ENCODE measurements at places on chromosomes 16 and 17. TPM values are rescaled to one million over a fixed set of nuclear protein-coding genes. Genes with fewer than 3 reads are reported as not detected.

The TMC7 gene
- not detected for total RNA-seq

The NTN3 gene
- total RNA-seq = 0.56 TPM

The ADAM11 gene
- 0.29 TPM for total RNA-seq

The MYO15A gene
- 1.3 TPM for total RNA-seq

The TEX19 gene
- total RNA-seq = not detected

The TNFRSF12A gene
- total RNA-seq = 47.9 TPM

GRCh38 chr16:84790301-84790700 lies 29.5 kb upstream of the CRISPLD2 start:
- no peak overlapping the region for H3K4me3 ChIP-seq
- H3K36me3 ChIP-seq = no peaks in the 10 kb centered on the region
- H3K27me3 ChIP-seq = no peaks in the 10 kb centered on the region
- H3K4me1 ChIP-seq = peaks cover 15% of the 10 kb centered on the region

DNA sequence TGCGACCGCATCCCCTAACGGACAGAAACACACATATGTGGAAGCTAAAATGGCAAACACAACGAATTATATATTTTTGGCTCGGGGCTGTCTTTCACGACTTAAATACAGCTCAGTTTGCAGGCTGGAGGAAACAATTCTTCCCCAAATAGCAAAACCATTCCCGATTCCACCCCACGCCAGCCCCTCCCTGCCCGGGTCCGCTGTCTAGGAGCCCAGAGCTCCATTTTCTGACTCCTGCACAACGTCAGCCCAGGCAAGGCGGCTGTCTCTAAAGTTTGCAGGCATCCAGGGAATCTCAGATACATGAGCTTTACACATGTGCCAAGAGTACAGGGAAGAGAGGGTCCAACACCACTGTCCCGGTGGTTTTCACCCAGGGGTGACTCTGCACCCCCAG lies 110.5 kb downstream of the ADCY9 start:
- no peak overlapping the region for H3K27ac ChIP-seq
- H3K27me3 ChIP-seq = no peaks in the 10 kb centered on the region
- H3K4me1 ChIP-seq = peaks cover 5% of the 10 kb centered on the region
- DNase-seq = no peak
- no peak overlapping the region for H3K4me3 ChIP-seq
- H3K36me3 ChIP-seq = no peaks in the 10 kb centered on the region

DNA sequence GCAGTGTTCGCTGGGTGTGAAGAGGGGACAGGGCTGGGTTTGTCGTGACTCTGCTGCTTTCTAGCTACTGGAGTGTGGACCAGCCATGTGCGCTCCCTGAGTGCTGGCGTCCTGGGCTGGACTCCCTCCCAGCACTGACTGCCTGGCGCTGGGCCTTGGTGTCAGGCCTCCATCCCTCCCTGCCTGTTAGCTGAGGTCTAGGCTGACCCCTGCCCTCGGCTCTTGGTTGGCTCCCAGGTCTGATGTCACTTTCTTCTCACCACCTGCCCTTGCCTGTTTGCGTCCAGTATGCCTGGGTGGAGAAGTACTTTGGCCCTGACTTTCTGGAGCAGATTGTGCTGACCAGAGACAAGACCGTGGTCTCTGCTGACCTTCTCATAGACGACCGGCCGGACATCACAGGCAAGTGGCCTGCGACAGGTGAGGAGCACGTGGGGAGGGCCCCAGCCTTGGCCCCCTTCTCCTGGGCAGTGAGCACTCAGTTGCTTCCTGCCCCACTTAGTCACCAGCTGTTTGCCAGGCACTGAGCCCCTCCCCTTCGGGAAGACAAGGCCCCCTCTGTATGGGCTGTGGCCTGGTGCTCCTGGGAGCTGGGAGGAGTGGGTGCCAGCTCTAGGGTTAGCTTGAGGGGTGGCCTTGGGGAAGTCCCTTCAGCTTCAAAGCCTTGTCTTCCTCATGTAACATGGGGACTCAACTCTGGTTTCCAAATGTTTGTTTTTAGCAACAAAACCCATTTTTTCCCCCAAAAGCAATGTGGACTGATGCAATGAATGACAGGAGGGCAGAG lies 41.5 kb downstream of the NT5M start:
- no peaks in the 10 kb centered on the region for H3K27me3 ChIP-seq
- H3K4me3 ChIP-seq = no peak overlapping the region
- H3K4me1 ChIP-seq = no peaks in the 10 kb centered on the region
- H3K36me3 ChIP-seq = no peaks in the 10 kb centered on the region
- no peak for DNase-seq

DNA sequence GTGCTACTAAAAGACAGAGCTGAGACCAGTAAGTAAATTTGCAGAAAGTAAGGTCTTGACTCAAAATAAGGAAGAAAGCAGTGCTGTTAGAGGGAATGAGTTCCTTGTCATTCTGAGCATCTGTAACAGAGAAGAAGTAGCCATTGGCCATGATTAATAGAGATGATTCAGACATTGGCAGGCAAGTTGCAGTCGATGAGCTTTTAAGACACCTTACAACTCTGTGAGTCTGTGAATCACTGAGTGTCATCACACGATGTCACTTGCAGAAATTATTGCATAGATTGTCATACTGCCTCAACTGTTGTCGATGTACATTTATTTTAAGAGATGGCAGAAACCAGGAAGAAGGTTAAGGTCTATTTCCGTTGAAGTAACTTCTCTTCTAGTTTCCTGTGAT lies 201.1 kb upstream of the CDH13 start:
- H3K27ac ChIP-seq = no peak overlapping the region
- no peaks in the 10 kb centered on the region for H3K27me3 ChIP-seq
- H3K4me1 ChIP-seq = no peaks in the 10 kb centered on the region
- H3K4me3 ChIP-seq = no peak overlapping the region

GRCh38 chr16:27241658-27242057 lies 26.9 kb downstream of the NSMCE1 start:
- no peaks in the 10 kb centered on the region for H3K36me3 ChIP-seq
- H3K4me3 ChIP-seq = no peak overlapping the region
- H3K27me3 ChIP-seq = no peaks in the 10 kb centered on the region
- peaks cover 26% of the 10 kb centered on the region for H3K4me1 ChIP-seq

DNA sequence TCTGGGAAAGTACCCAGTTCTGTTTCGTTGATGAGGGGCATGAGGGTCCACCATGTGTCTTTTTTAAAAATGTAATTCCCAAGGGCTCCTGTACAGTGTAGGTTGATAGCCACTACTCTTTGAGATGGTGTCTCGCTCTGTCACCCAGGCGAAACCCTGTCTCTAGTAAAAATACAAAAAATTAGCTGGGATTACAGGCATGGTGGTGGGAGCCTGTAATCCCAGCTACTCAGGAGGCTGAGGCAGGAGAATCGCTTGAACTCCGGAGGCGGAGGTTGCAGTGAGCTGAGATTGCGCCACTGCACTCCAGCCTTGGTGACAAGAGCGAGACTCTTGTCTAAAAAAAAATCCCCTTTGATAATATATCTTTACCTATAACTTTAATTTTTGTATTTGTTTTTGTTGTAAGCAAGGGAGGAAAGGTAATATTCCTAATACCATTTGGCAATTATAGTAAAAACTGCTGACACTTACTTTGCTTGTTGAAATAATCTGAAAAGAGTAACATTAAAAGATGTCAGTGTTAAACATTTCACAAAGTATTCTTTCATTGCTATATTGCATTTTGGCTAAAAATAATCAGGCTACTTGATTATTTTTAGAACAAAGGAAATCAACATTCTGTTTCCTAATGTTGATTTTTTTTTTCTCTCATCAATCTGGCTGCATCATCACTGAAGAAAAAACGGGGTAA lies 11.8 kb downstream of the KPNA2 start:
- no peak overlapping the region for H3K4me3 ChIP-seq
- H3K27ac ChIP-seq = no peak overlapping the region
- H3K36me3 ChIP-seq = peaks cover 22% of the 10 kb centered on the region
- no peaks in the 10 kb centered on the region for H3K27me3 ChIP-seq

DNA sequence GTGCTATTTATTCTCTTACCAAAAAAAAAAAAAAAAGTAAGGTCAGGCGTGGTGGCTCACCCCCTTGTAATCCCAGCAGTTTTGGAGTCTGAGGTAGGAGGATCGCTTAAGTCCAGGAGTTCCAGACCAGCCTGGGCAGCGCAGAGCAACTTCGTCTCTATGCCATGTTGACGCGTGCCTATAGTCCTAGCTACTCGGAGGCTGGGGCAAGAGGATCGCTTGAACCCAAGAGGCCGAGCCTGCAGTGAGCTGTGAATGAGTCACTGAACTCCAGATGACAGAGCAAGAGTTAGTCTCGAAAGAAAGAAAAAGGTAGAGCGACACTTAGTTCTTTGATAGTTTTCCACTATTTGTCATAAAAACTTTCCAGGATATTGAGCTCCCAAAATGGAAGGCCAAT lies 1.4 kb upstream of the TENT4B start:
- H3K4me1 ChIP-seq = peaks cover 17% of the 10 kb centered on the region
- no peak overlapping the region for H3K4me3 ChIP-seq
- no peaks in the 10 kb centered on the region for H3K36me3 ChIP-seq

- no peak overlapping the region for H3K4me3 ChIP-seq
- no peaks in the 10 kb centered on the region for H3K4me1 ChIP-seq
- H3K27ac ChIP-seq = no peak overlapping the region
- no peaks in the 10 kb centered on the region for H3K36me3 ChIP-seq
- H3K27me3 ChIP-seq = no peaks in the 10 kb centered on the region
Observed at GRCh38 chr16:58324792-58325191, 30.0 kb upstream of the PRSS54 start.

DNA sequence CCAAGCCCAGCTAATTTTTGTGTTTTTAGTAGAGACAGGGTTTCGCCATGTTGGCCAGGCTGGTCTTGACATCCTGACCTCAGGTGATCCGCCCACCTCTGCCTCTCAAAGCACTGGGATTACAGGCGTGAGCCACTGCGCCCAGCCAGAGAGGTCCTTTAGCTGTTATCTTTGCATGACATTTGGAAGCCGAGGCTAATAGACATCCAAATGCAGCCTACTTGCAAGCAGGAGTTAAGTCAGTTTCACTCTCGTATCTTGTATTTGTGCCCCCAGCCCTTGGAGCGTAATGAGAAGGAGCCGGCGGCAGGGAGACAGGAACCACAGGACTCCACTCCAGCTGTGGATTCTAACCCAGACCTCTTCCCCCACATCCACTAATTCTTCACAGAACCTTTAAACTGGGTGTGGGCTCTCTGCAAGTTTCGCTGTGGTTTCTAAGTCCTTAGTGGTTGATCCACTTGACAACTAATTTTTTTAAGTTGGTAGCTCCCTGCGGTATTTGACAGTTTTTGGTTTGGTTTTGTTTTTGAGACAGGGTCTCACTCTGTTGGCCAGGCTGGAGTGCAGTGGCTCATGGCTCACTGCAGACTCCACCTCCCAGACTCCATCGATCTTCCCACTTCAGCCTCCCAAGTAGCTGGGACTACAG lies 3.1 kb upstream of the CYTH1 start:
- DNase-seq = no peak
- H3K4me1 ChIP-seq = peaks cover 28% of the 10 kb centered on the region
- H3K4me3 ChIP-seq = no peak overlapping the region
- peak overlapping the region; percentile 55 for H3K27ac ChIP-seq

Measured in thyroid gland (tissue), 4 donors.